ENCODE measurements at places on chromosomes 2 and 18. TPM values are rescaled to one million over a fixed set of nuclear protein-coding genes. Genes with fewer than 3 reads are reported as not detected.

The KCNK3 gene
- total RNA-seq: 0.81 TPM

The ARL4C gene
- total RNA-seq: 55.9 TPM

The RAB6C gene
- total RNA-seq: not detected

The AP1S3 gene
- 26.3 TPM for total RNA-seq

The GALNT14 gene
- total RNA-seq: 41.6 TPM

The CELF4 gene
- total RNA-seq: not detected

The TSPYL6 gene
- not detected for total RNA-seq

The UGT1A5 gene
- not detected for total RNA-seq

The BOK gene
- 33.3 TPM for total RNA-seq

The MAPK4 gene
- 0.20 TPM for total RNA-seq

The CCDC68 gene
- total RNA-seq: 2.7 TPM

The AQP4 gene
- not detected for total RNA-seq

The IGFBP5 gene
- total RNA-seq: 0.27 TPM

The EGR4 gene
- 0.09 TPM for total RNA-seq

The SLC9A4 gene
- total RNA-seq: not detected

The DUSP19 gene
- 0.78 TPM for total RNA-seq

The OLA1 gene
- total RNA-seq: 133 TPM

The ALK gene
- not detected for total RNA-seq

The IL36B gene
- not detected for total RNA-seq

The CCDC178 gene
- not detected for total RNA-seq

The DRC1 gene
- 0.45 TPM for total RNA-seq
